H7 (cell line): ENCODE measurements at places on chromosomes 7 and 10.

- DNase-seq, result no peak
Measured at GRCh38 chr10:108427146-108427545, 1262.6 kb upstream of the SORCS1 start.

DNA sequence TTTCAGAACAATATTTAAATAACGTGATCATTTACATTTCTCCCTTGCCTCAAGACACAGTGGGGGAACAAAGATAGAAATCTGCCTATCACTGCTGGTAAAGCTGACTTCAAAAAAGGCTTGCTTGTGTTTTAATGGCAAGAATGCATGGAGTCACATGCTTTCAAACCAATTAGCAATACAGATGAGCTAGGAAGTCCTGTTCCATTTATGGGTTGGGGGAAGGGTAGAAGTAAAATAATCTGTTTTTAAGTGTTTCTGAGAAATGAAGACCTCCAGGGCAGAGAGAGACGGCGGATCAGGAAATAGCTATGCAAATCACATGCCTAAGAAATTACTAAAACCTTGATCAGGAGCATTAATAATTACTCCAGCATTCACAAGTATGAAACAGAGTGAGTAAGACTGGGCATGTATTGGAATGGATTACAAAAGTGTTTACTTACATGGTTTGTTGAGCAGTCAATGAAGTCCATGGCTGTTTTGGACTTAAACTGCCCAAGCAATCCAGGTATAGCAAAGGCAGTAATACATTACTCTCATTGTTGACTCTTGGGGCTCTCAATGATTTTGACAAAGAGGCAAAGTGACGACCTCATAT, 142.0 kb downstream of the ARID5B start:
- DNase-seq, result no peak

- no peak for DNase-seq
Measured at GRCh38 chr10:113991091-113991860, 52.4 kb upstream of the ADRB1 start.

- no peak for DNase-seq
Measured at GRCh38 chr7:36923943-36924436, 199.7 kb upstream of the AOAH start.

GRCh38 chr10:126059076-126059826, 162.9 kb downstream of the FANK1 start:
- DNase-seq, result no peak

DNA sequence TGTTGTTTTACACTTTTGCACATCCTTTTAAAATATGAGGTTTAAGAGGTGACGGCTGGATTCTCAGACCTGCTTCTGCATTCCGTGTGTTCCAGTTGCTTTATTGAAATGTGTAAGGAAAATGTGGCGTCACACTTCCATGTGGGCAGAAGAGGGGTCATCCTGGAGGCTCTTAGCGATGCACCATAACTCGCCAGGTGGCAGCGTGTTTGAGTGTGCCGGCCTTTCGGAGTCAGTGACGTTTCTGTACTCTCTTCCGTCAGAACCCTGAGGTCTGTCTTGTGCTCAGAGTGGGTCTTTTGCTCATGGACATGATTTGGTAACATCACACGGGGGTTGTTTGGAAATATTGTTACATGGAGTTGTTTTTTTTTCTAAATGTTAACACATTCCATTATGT, 9.1 kb downstream of the PPP2R2D start:
- DNase-seq, result no peak

DNA sequence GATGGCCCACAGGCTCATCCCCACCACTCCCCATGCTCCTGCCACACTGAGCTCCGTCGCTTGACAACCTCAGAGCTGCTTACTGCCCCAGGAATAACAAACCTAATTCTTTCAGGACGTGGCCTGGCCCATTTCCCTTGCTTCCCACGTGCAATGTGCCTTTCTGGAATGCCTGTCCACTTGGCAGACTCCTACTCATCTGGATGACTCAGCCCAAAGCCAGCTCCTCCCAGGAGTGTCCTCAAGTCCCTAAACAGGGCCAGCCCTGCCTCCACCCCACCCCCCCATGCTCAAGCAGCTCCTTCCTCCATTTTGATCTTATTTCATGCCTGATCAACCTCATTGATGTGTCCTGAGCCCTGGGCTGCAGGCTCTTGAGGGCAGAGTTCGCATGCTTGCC, 164.9 kb upstream of the RNF32 start:
- no peak for DNase-seq
